ENCODE measurements at places on chromosomes 12 and 14.

GRCh38 chr14:92460541-92460915 is 53.1 kb upstream of the RIN3 start:
- no peak for DNase-seq

DNA sequence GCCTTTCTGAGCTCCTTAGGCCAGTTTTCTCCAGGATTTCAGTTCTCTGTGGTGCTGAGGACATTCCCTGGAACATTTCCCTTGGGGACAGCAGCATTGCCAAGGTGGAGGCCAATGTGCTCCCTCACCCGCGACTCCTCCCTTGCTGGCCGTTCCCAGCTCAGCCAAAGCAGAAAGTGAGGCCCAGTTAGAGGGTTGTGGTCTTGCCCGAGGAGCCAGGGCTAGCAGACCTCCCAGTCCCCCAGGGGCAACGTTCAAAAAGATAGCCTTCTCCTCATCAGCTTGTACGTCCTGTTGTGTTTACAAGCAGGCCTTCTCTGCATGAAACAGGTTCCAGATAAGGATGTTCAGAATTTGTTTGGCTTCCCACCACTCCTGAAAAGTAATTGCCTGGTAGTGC is 78.4 kb downstream of the SSPN start:
- no peak for DNase-seq

GRCh38 chr12:31900271-31900670 is 58.9 kb upstream of the RESF1 start:
- no peak for DNase-seq

DNA sequence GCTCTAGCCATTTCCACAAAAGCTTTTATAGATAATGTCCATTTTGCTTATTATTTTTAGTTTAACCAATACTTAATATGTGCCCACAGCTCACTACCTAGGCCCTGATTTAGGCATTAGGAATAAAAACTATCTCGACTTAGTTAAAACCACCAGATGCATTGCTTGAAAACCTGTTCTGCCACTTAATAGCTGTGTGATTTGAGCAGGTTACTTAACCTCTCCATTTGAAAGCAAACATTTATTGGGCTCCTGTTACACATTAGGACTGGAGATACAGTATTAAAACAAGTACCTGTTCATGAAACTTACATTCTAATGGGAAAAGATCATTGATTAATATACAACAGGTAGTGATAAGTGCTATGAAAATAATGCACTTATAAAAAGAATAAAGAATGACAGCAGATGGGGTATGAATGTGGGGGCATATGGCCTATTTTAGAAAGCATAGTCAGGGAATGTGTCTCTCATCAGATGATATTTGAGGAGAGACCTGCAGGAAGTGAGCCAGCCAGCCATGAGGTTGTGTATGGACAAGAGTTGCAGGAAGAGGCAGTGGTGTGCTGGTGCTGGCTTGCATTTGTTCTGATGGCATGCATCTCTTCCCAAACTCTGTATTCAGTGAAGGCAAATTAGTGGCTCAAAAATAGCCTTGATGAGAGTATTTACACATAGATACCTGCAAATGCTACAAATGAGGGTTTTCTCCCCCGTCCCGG is 34.3 kb downstream of the NOPCHAP1 start:
- no peak for DNase-seq

GRCh38 chr12:29333178-29333577 is 47.8 kb downstream of the ERGIC2 start:
- DNase-seq: no peak

DNA sequence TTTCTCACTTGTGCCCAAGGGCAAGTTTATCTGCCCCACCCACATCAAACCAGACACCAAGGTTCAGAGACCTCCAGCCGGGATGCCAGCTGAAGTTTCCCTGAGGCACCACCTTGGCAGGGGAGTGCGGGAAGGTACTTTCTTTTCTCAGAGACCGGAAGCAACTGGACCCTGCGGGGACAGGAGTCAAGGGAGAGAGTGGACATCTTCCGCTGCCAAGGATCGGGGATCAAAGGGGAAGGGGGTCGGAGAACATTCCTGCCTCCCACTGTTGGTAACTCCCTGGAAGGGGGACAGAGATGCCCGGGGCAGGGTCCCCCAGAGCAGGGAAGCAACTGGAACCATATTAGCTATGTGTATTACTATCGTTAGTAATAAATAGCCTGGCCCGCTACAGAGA is 161.8 kb downstream of the DICER1 start:
- no peak for DNase-seq

DNA sequence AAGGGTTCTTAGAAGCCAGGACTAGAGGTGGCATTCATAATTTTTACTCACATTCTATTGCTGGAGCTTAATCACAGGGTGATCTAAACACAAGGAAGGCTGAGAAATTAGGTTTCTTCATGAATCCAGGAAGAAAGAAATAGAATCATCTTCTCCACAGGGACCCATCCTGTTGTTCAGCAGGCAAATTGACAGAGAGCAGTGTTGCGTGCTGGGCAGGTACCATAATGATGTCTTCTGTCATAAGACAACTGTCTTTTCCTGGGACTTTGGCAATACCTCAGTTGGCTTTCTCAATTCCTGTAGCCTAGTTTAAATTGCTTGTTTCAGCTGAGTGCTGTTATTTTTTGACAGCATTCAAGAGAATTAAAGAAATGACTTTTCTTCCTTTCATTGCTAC is 468.0 kb upstream of the SYT1 start:
- DNase-seq: no peak

DNA sequence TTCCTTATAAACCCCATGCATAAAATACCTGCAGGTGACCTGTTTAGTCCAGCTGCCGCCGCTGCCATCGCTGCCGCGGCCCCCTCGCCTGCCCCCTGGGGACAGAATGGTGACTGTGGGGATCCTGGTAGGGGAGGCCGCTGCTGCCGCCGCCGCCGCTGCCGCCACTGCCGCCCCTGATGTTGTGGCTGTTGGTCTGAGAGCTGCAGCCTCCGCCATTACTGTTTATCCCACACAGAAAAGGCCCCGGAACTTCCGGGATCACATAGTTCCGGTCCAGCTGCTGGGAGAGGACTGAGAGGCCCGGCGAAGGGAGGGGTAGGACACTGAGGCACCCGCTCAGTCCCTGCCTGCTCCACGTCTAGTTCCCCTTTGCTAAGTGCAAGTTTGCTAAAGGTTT is 244.9 kb downstream of the C12orf50 start:
- DNase-seq: no peak

DNA sequence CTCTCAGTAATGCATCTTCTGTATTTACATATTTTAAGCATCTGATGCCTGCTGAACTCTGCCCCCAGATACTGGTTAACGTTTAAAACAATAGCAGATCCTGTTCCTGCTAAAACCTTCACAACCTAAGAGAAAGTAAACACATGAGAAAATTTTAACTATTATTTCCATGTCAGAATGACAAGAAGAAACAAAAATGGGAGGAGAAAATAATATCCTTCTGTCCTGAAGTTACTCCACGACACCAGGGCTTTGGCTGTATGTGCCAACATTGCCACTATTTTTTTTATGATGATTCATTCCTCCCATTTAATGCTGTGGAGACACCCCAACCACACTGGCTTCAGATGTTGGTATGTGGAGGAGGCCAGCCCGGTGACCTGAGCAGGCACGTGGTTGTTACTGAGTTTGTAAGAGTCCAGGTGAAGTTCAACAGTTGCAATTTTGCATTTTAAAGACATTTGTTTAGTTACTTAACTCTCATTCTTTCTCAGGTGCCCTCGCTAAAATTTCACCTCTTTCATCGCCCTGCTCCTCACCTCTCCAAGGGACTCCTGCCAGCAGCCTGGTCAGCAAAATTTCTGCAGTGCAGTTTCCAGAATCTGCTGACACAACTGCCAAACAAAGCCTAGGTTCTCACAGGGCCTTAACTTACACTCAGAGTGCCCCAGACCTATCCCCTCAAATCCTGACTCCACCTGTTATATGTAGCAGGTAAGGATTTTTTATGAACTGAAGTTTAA is 65.5 kb upstream of the SLCO1C1 start:
- DNase-seq: no peak

DNA sequence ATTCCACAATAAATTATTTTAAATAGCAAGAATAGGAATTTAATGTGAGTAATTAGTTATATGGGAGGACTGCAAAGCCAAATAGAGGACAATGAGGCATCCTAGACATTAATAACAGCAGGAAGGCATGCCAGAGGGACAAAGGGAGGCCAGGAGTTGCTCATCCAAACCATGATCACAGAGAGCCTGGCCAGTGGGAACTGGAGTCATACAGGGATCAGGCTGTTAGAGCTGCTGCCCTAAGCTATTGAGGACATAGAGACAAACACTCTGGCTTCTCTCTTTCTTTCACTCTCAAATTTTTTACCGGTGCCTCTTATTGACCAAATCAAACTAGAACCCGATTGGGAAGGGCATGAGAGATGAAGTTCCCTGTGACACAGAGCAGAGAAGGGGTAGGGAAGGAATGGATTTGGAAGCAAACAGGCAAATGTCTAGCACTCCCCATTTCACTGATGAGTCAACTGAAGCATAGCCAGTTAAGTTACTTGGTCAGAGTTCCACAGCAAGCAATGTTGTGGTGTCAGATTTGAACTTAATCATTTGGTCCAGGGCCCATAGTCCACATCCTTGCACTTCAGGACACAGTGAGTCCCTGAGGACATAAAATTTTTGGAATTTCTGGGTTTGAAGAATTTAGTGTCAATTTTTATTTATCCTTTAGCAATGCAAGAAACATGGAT is 17.9 kb upstream of the CFAP54 start:
- no peak for DNase-seq

DNA sequence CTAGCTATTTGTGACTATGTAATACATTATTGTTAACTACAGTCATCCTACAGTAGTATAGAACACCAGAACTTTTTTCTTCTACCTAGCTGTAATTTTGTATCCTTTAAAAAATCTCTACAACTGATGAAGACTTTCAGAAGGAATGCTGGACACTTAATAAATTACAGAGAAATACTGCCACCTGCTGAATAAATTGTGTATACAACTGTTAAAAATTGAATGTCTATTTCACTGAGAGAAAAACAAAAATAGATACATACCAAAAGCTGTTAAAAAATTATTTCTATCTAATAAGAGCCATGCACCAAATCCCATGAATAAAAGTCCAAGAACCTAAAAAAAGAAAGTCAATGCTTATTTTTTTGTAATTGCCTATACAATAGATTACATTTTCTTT is 6.6 kb downstream of the TSPAN19 start:
- no peak for DNase-seq

GRCh38 chr14:93032421-93032936 is 83.2 kb downstream of the ITPK1 start:
- DNase-seq: no peak

DNA sequence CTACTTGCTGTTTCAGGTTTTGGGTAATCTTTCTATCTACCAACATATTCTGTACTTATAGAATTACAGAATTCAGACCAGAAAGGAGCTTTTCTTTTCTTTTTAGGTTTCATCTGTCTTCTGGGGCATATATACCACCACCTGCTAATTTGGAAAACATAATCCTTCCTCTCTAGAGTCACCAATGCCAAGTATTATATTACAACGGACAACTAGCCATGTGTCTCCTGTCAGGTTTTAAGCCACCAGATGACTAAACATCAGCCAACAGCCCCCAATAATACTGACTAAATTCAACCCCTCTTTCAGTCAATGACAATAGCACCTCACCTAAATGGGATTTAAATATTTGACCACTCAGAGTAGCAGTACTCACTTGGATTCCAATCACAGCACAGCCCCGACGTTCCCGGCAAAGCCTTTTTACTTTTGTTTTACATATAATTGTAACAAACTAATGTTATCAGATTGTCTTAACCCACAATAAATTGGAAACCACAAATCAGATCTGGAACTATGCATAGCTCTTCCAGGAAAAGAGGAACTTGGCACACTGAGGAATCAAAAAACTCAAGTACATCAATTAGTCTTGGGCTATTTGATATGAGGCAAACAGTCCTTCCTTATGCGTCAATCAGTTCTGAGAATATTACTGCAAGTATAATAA is 13.5 kb downstream of the SLC11A2 start:
- no peak for DNase-seq

DNA sequence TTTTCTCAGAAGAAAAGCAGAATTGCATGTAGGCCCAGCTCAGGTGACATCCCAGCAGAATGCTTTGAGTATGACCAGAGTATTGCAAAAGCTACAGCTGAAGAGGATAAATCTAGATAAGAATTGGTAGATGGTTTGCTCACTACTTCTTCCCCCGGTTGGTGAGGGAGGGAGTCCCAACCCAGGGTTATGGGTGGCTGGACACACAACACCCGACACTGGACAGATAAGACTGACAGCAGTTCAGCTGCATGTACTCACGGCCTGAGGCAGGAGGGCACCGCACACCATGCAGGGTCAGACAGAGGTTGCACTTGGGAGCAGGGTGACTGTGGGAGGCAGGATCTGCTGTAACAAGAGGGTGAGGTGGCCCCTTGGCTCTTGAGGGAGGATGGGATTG is 1.7 kb upstream of the CLEC4C start:
- DNase-seq: no peak

GRCh38 chr12:28442101-28442500 is 251.8 kb downstream of the CCDC91 start:
- DNase-seq: no peak

DNA sequence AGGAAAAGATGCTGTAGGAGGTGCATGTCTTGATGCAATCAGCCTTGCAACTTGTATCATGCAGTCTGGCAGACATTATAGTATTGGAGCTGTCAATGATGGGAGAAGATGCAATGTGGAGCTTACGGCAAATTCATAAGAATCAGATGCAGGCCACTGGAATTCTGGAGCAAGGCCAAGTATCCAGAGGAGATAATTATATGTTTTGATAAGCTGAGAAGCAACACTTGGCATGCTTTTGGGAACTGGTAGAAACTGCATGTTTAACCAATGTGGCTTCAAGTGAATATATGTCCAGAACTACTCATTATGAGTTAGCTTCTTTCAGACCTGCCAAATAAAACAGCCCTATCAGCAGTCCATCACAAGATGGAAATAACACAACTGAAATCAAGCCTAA is 249.1 kb upstream of the PPFIA2 start:
- DNase-seq: no peak

- DNase-seq: no peak
Observed at GRCh38 chr14:90505531-90505930, 108.7 kb downstream of the CALM1 start.

DNA sequence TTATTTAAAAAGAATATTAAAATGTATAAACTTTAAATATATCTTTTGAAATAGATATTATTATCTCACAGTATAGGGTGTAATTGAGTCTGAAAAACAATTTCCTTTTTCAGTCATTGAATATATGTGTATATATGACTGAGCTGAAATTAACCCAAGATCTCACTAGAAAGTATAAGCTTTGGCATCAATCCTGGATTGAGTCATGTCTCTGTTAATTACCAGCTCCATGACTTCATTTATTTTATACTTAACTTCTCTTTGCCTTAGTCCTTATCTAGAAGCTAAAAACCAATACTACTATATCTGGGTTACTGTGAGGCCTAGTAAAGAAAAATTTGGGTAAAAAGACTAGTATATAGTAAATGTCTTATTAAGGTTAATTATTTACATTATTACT is 1020.3 kb downstream of the LRFN5 start:
- no peak for DNase-seq

GRCh38 chr12:69994724-69995173 is 169.7 kb downstream of the MYRFL start:
- DNase-seq: no peak

GRCh38 chr12:19462406-19462805 is 23.1 kb downstream of the AEBP2 start:
- no peak for DNase-seq

- DNase-seq: no peak
Observed at GRCh38 chr12:98372340-98373024, 142.9 kb upstream of the TMPO start.
